AG04450 (cell line): ENCODE measurements at places on chromosomes 6 and 20.

GRCh38 chr20:20395087-20395486 lies 27.2 kb downstream of the INSM1 start:
- DNase-seq, result no peak

DNA sequence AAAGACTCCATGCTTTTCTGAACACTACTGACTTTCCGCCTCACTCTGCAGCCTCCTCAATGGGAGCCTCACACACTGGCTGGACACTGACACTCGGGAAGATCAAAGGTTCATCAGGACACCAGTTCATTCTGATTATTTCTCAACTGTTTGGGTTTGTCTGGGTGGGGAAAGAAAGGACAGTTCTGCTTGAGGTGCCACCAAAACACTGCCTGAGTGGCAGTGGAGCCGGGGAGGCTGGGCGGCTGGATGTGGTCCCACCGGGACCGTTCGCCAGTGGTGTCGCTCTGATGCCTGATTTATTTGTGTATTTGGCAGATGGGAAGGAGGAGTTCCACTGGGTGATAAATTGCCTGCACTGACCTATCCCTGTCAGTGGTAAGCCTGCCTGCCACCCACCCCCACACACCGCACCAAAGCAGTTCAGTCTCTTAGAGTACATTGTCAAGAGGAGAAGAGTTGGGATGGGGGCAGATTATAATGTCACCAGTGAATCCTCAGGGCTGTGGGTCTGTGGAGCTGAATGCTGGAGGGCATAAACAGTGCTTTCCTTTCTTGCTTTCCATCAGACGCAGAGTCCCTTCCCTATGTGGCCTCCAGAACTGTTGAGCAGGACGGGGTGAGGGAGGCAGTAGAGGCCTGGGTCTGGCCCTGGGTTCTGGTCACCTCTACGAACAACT lies 49.8 kb downstream of the EDN1 start:
- no peak for DNase-seq

GRCh38 chr20:7155794-7156193 lies 388.3 kb downstream of the BMP2 start:
- DNase-seq, result no peak

- DNase-seq, result no peak
Measured at GRCh38 chr6:5093231-5094015, 8.3 kb downstream of the PPP1R3G start.

GRCh38 chr6:44011350-44011920 lies 115.8 kb downstream of the MRPL14 start:
- no peak for DNase-seq

DNA sequence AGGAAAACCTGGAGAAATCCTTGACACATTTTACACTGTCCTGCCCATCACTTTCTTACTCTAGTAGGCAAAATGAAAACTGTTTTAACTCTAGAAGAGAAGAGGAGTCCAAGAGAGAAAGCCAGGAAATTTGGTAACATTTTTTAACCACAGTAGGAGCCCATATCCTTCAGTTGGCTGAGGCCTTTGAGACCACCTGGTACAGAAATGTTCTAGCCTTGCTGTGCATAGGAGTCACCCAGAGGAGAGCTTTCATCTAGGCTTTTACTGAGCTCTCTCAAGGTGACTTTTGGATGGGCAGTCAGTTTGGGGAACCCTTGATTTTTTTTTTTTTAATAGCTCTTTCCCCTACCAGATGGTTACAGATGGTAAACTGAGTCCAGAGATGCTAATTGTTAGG lies 25.0 kb downstream of the LRRN4 start:
- no peak for DNase-seq
